ENCODE measurements at places on chromosomes 5 and 9. TPM values are rescaled to one million over a fixed set of nuclear protein-coding genes. Genes with fewer than 3 reads are reported as not detected.

DNA sequence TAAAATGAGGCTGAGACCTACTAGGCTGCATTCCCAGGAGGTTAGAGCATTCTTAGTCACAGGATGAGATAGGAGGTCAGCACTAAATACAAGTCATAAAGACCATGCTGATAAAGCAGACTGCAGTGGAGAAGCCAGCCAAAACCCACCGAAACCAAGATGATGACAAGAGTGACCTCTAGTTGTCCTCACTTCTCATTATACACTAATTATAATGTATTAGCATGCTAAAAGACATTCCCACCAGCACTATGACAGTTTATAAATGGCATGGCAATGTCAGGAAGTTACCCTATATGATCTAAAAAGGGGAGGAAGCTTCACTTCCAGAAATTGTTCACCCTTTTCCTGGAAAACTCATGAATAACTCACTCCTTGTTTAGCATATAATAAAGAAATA is 88.6 kb downstream of the PLPPR1 start:
- no peak for DNase-seq

DNA sequence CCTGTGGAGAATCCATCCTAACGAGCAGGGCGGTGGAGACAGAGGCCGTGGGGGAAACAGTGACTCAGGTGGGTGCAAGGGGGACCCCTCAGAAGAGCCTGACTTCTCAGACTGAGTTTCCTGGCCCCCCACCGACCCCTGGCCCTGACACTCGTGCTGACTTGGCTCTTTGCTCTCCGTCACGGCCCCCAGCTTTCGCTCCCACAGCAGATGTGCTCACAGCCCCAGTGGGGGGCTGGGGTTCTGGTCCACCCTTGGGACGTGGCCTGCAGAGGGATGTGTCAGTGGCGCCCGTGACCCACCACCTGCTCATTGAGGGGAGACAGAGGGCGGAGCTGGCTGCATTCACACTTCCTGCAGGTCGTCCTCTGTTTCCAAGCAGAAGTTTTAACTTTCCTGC is 62.9 kb upstream of the IRX4 start:
- DNase-seq = no peak

GRCh38 chr9:3758816-3759576 is 233.2 kb upstream of the RFX3 start:
- no peak for DNase-seq

LCNL1 gene
- not detected for total RNA-seq

GRCh38 chr5:44178414-44178813 is 210.8 kb downstream of the FGF10 start:
- no peak for DNase-seq

DNA sequence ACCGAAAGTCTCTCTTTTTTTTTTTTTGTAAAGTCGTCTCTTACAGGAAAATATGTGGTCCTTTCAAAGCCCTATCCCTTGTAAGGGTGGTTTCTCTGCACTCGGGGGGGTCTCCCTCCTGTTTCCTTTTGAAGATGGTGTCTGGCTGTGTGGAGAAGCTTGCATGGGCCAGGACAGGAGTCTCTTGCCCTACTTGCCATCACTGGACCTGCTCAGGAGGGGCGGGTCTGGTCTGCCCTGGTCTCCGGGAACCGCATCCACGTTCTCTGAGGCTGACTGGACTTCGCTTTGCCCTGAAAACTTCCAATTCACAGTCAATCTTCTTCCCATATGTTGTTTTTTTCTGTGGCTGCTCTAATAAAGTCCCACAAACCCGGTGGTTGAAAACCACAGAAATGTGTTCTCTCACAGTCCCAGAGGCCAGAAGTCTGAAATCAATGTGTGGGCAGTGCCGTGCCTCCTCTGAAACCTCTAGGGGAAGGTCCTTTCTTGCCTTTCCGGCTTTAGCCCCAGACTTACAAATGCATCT is 92.9 kb upstream of the IER5L start:
- no peak for DNase-seq

All from epithelial cell of proximal tubule (primary cell).